ENCODE measurements at places on chromosomes 6 and 20.
A peak's percentile ranks its signal among the peaks of the same experiment; 100 is the strongest.

DNA sequence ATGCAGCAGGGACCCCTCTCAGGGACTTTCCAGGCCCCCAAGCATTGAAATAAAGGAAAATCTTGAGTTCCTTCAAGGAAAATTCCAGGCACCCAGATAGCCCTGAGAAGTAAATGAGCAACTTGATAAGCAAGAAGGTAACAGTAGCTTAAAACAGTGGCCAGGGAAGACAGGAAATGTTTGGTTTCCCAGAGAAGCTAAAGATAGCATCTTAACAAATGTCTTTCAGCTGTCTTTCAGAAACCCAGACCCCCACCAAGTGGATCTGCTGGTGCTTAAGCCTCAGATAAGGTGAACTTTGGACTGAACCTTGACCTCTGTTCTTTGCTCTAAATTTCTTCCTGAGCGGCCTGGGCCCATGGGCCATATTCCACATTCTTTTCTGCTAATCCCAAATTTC is 117.8 kb upstream of the CST7 start:
- DNase-seq, result no peak

- DNase-seq, result no peak
Measured at GRCh38 chr6:156279261-156279969, 497.8 kb upstream of the ARID1B start.

DNA sequence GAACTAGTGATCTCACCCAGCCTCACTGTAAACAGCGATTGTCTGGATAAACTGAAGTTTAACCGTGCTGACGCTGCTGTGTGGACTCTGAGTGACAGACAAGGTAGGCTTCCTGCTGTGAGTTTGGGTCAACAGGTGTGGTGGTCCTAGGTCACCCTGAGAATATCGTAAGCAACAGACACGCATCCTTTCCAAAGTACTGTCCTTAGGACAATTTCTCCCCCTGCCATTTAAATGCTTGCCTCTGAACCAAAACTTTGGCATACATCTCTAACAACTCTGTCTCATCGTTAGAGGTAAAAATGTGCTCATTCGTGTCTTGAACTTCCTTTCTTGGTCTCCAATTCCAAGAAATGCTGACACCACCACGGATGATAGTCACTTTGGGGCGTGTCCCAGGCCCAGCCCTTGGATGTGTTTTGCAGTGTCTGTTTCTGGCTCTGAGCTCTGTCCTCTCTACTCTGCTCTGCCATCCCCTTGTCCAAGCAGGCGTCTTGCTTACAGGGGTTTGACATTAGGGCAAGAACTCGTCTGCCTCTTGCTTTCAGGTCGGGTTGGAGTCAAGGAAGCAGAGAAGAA is 95.5 kb downstream of the EYA2 start:
- DNase-seq, result no peak

- no peak for DNase-seq
Measured at GRCh38 chr6:35600659-35601125, 88.0 kb upstream of the TULP1 start.

GRCh38 chr6:125922322-125922860 is 34.2 kb upstream of the HINT3 start:
- DNase-seq, result no peak

- no peak for DNase-seq
Measured at GRCh38 chr6:36660771-36661471, 17.6 kb upstream of the CDKN1A start.

DNA sequence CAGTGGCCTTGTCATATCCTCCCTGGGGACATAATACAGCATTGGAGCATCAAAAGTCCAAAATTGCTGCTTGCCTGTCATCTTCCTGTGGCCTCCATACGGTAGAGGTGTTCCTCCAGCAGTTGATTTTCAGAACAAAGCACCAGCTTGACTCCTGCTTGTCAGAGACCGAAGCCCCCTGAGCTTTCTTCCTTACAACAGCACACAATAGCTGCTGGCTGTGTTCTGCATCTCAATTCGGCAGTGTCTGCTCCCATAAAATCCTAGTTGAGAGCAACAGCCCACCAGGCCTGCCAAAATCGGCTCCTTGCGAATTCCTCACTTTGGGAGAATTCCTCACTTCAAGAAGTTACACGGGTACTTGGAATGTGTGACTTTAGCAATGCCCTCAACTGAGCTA is 372.9 kb downstream of the SAMD5 start:
- DNase-seq, result no peak

DNA sequence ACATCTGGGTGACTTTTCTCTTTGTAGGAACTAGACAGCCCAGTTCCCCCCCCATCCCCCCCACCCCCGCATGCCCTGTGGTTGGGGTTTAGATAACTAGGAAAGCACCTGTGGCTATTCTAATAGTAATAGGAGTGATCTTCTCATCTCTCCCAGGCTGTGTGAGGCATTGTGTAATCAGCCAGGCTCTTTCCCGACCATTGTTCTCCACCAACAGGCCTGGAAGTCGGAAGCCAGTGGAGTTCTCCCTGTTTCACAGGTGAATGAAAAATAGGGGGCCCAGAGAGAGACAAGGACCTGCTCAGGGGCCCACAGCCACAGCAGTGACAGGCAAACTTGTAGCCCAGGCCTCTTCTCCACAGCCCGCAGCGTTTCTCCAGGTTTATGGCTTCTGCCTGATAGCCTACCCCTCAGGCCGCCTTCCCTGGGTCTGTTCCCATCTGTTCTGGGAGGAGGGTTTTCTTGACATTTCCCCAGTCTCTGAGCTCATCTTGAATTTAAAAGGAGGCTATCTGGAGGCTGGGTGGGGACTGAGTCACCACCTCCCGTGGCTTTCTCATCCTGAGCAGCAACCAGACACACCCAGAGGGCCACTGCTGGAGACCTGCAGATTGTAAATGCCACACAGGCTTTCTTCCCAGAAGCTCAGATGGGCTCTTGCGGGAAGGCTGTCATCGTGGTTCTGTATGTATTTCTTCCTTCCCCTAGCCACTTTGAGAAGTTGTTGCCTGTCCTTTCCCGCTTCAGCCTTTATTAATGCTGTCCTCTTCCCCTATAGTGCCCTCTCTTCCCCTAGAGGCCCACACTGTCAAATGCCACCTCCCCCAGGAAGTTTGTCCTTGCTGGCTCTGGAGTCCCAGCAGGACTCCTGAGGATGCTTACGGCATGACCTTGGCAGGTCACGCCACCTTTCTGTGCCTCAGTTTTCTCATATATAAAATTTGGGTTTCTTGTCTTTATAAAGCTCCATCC is 75.9 kb upstream of the MYL9 start:
- peak; percentile 97 for DNase-seq

- peak; percentile 16 for DNase-seq
Measured at GRCh38 chr6:17816921-17817611, 110.3 kb upstream of the NUP153 start.

DNA sequence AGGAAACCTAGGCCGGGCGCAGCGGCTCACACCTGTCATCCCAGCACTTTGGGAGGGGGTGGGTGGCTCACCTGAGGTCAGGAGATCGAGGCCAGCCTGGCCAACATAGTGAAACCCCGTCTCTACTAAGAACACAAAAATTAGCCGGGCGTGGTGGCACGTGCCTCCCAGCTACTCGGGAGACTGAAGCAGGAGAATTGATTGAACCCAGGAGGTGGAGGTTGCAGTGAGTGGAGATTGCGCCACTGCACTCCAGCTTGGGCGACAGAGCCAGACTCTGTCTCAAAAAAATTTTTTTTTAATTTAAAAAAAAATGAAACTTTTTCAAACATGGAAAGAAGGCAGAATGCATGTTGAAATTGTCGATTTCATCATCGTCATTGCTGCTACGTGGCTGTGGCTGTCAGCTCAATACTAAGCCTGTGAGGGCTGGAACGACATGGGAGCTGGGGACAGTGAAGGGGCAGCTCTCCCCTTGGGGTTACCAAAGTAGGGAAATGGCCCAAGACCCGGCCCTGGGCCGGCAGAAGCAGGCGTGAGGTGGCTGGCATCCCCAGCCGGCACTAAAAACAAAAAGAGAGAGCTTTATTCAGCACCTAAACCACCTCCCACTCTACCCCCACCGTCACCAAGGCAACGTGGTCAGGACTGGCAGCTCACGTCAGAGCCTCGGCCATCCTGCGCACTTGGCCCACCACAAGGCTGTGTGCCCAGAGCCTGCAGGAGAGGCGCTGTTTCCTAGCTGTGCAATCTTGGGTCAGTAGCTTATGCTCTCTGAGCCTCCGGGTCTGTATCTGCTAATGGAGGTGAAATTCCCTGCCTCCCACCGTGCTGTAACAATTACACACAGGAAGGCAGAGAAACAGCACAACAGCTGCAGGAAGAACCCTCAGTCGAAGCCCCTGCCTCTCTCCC is 30.8 kb downstream of the AGPAT4 start:
- no peak for DNase-seq

DNA sequence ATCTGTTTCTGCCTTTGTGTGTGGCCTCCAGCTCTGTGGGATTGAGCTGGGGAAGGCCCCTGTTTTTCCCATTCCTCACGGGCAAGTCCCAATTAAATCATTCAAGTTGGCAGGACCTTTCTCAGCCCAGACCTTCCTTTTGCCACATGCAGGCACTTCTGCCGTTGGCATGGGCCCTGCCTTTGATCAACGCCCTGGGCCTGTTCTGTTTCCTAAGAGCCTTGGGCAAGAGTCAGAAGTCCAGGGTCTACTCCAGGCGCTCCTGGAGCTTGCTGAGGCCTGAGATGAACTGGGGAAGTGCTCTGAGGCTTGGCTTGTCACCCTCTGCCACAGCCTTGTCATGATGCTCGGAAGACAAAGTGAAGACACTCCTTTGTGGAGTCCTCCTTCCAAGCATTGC is 7.1 kb downstream of the IP6K3 start:
- DNase-seq, result no peak

- DNase-seq, result peak; percentile 52
Measured at GRCh38 chr6:68651011-68651985, 16.2 kb downstream of the ADGRB3 start.

DNA sequence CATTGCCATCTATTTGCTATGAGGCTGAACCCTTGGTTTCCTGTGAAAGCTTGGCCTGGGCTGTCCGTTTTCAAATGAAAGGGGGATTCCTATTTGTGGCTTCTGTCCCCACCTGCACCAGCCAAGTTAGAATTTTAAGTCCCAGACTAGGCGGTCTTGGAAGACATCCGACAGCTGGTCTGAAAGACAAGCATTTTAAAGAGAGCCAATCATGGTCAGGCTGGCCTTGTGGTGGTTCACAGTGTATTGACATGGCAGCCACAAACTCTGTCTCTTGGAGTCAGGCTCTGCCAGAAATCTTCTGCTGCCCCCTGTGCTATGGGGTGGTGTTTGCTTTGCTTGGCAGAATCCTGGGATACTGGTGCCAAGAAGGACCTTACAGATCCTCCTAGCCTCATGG is 319.2 kb upstream of the MOCS1 start:
- no peak for DNase-seq

- DNase-seq, result peak; percentile 59
Measured at GRCh38 chr6:85516168-85516567, 66.3 kb downstream of the NT5E start.

DNA sequence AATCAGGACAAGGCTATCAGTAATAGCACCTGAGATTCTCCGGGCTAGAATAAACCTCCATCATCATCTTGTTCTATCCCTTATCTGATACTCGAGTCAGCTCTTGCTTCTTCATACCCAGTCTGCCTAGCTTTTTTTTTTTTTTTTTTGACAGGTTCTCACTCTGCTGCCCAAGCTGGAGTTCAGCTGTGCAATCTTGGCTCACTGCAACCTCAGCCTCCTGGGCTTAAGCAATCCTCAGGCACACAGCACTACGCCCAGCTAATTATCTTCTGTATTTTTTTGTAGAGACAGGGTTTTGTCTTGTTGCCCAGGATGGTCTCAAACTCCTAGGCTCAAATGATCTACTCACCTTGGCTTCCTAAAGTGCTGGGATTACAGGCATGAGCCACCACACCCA is 19.5 kb downstream of the SRSF6 start:
- DNase-seq, result no peak

GRCh38 chr6:108592371-108593337 is 31.9 kb downstream of the FOXO3 start:
- peak; percentile 95 for DNase-seq

DNA sequence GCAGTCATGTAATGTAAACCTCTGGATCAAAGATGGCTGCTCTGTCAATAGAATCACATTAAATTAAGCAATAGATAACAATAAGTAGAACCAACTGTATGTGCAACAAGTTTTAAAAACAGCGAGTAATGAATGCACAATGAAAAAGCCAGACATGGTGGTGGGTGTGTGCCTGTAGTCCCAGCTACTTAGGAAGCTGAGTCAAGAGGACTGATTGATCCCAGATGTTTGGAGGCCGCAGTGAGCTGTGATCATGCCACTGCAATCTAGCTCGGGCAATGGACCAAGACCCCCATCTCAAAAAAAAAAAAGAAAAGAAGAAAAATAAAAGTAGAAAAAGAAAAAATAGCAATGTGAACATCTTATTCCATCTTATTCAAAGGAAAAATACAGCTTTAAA is 558.7 kb upstream of the MMS22L start:
- DNase-seq, result no peak

GRCh38 chr6:26156850-26157250 is 69.6 kb downstream of the HFE start:
- no peak for DNase-seq

GRCh38 chr20:46934746-46935287 is 40.2 kb downstream of the EYA2 start:
- DNase-seq, result no peak

GRCh38 chr6:31878726-31879125 is at the start of gene SLC44A4:
Gene SLC44A4 (minus strand): TSS chr6:31878997. CDS start chr6:31878980, 17 bp downstream.
- no peak for DNase-seq

- DNase-seq, result peak; percentile 30
Measured at GRCh38 chr6:118708055-118708454, 56.7 kb upstream of the CEP85L start.
